ENCODE measurements at places on chromosomes 3 and 15.

DNA sequence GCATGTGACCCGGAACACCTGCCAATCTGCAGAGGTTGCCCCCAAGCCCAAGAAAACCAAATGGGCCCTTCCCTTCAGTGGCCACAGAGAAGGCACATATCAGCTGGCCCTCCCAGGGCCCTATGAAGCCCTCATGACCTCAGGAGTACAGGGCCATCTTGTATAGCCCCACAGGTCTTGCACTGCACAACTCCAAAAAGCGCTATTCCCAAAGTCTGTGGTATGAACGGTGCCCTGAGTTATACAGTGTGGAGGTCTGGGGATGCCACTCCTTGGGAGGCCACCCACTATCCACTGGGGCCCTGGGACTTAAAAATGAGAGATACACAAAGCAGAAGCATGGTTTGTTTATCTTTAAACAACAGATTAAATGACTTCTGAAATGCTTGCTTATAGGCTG, 61.5 kb downstream of the CAPN7 start:
- DNase-seq, result no peak

- DNase-seq, result no peak
Measured at GRCh38 chr3:48403533-48404439, 26.1 kb downstream of the PLXNB1 start.

DNA sequence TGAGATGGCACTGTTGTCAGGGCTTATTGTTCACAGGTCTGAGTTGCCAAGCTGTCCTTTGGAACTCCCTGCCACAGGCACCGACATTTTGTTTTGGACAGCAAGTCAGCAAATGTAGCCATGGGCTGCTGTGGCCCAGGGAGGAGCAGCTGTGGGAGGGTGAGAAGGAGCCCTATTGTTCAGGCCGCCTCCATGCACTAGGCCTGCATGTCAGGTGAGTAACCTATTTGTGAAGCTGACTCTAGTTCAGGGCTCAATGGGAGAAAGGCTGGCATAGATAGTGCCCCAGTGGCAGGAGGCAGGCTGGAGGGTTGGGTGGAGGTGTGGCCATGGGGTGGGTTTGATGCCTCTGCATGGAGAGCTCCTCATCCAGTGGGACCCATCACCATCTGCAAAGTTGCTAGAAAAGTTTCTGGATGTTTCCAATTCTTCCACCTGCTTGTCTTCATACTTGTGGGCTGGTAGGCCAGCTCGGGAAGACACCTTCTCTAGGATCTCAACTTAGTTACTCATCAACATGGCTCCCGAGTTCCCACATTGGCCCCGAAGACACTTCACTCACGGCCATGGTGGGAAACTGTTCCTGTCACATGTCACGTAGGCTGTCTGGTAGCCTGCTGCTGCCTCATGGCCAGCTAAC, 19.5 kb downstream of the AMOTL2 start:
- DNase-seq, result no peak

DNA sequence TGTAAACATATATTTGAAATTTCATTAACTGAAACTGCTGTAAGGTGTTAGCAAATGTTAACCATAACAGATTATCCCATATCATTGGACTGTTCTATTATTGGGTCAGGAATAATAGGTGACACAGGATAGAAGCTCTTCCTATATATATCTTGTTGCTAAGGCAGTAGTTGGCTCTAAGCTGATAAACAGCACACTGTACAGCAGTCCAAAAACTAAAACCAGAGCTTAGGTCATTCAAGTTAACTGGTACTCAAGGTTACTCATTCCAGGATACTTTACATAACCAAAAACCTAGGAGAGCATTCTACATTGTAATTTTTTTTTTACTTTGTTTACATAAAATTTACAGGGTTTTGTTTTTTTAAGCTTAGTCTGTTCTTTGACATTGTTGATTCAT, 8.9 kb downstream of the DNAJC19 start:
- DNase-seq, result no peak

- no peak for DNase-seq
Measured at GRCh38 chr3:184874709-184875644, 63.0 kb downstream of the VPS8 start.

GRCh38 chr3:168091941-168092340, 3.8 kb downstream of the GOLIM4 start:
- no peak for DNase-seq

DNA sequence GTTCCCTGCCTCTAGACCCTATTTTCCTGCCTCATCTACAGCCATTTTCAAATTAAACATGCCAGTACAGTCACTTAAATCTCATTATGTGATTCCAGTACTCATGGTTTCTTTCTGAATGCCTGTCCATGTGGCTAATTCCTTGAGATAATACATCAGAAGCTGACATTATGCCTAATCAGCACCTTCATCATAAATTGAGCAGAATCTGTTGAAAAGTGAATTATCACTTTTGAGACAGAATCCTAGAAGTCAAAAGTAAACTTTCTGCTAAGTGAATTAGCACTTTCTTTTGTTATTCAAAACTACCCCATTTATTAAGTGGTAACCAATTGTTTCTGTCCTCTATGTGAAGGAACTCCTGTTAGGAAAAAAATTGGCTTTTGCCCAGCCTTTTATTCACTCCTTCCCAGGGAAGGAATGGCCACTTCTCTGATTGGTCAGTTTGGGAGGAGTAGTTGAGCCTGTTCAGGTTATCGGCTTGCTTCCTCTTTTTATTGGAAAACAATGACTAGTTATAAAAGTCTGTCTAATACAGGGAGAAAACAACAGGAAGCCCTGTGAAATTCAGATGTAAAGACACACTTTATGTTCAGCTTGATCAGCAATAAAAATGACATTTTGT, 40.5 kb downstream of the OSTN start:
- DNase-seq, result no peak

- DNase-seq, result no peak
Measured at GRCh38 chr3:172176061-172176770, 136.8 kb downstream of the FNDC3B start.

DNA sequence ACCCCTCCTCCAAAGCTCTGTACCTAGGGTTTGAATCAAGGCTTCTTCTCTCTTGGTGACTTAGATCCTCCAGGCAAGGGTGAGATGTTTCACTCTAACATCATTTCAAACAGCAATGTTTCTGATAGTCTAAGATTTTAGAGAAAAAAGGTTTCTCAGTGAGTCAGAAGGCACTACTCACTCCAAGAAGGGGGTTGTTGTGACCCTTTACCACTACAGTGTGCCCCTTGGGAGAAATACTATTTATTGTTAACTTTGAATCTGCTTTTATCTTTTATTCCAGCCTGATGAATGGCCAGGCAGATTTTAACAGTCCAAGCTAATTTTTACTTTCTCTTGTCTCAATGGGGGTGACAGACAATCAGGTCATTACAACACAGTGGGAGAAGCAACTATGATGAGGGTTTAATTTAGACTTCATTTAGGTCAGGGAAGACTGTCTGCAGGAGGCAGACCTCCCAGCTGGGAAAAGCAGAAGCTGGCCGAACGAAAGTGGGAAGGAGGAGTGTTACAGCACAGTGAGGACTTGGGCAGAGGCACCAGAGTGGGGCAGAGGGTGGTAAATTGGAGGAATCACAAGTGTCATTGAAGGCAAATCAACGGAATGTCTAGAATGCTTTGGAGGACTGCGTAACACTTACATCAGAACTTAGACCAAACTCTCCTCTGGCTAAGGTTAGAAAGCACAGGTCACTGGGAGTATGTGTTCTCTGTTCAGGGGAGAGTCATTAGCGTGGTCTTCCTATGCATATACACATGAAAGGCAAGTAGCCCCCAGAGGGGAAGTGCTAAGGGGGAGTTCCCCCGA, 21.2 kb downstream of the ZNF860 start:
- DNase-seq, result no peak

DNA sequence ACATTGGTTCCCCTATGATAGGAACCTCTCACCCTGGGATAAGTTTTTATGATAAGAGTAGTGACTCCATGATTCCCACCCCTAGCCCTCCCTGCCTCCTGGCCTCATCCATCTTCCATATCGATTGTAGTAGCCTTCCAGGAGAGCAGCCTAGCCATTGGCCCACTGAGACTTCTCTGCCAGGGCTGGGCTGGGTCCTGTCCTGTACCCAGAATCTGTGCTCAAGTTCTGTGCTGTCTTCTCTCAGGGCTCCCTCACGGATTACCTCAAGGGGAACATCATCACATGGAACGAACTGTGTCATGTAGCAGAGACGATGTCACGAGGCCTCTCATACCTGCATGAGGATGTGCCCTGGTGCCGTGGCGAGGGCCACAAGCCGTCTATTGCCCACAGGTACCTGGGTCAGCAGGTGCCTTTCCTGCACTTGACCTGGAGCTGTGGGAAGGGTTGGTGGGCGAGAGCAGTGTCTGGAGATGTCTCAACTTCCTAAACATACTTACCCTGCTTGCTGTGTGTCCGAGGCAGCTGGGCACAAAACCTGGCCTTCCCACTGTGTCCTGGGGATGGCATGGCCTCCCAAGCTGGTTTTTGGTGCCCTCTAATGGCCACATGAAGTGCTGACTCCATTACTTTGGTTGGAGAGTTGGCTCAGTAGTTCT, 16.6 kb upstream of the EXOG start:
- DNase-seq, result no peak

GRCh38 chr3:11539677-11540076, 104.0 kb downstream of the VGLL4 start:
- no peak for DNase-seq

- no peak for DNase-seq
Measured at GRCh38 chr3:180116658-180117057, 79.9 kb upstream of the PEX5L start.

DNA sequence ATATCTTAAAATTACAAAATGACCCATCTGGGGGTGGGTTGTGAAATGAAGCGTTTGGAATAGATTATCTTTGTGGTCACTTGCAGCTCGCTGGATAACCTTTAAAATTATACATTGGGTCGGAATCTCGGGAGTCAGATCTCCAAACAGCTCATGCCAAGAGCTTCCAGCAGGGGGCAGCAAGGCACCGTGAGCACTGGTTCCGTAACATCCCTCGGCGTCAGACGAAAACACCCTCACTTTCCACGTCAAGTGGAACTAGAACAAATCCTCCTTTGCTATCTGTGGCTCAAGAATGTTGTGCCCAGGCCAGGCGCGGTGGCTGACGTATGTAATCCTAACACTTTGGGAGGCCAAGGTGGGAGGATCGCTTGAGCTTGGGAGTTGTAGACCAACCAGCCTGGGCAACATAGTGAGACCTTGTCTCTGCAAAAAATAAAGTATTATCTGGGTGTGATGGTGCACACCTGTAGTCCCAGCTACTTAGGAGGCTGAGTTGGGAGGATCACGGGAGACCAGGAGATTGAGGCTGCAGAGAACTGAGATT, 31.1 kb downstream of the UMPS start:
- peak; percentile 52 for DNase-seq

All from activated T-helper 1 cell treated with Interleukin-2 at 50 U/mL for 16 hours (primary cell).